Activated T-cell treated with anti-CD3 and anti-CD28 coated beads for 48 hours (primary cell): ENCODE measurements at places on chromosomes 6 and 20.

DNA sequence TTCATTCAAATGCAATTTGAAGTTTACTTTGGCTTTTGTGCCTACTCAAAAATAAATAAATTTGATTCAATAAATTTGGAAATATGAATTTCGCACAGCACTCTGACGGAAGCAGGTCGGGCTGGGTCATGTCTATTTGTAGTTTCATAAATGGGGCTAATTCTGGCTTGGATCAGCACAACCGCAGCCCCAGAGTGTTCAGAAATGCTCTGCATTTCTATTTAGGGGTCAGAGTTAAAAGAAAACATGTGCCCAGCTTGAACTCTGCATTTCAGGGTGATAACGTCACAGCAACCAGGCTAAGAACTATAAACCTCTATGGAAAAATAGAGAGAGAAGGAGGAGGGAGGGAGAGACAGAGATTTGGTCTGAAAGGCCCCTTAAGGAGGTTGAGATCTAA is 480.9 kb upstream of the NOX3 start:
- DNase-seq = no peak

- no peak for DNase-seq
Observed at GRCh38 chr6:130935978-130936377, 108.8 kb downstream of the SMLR1 start.

- DNase-seq = no peak
Observed at GRCh38 chr6:110619275-110619908, 143.0 kb upstream of the SLC22A16 start.

GRCh38 chr6:15398633-15399275 is 152.9 kb downstream of the JARID2 start:
- no peak for DNase-seq

- no peak for DNase-seq
Observed at GRCh38 chr6:117079951-117080350, 185.4 kb upstream of the VGLL2 start.

- no peak for DNase-seq
Observed at GRCh38 chr6:111358454-111358853, 124.6 kb downstream of the REV3L start.

DNA sequence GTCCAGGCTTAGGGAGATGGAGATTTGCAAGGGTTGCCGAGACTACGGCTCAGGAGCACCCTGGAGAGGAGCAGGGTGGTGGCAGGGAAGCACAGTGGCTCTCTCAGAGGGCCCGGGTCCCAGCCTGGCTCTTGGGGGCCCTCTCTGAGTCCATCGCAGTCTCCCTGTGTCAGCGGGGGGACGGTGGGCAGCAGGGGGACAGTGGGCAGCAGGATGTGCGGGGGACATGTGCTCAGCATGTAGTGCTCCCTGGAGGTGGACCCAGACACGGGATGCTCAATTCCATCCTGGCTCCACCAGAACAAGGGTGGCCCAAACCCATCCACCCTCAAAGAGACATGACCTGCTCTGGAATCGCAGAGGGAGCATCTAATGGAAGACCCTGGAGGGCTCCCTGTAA is 43.0 kb upstream of the ZBP1 start:
- no peak for DNase-seq

- DNase-seq = peak; percentile 44
Observed at GRCh38 chr6:39029156-39030011, 19.2 kb upstream of the GLP1R start.

- no peak for DNase-seq
Observed at GRCh38 chr20:7829776-7830175, 110.5 kb downstream of the HAO1 start.

- DNase-seq = no peak
Observed at GRCh38 chr6:167209577-167209975, 51.8 kb upstream of the GPR31 start.
